Epithelial cell of prostate (primary cell): ENCODE measurements at places on chromosomes 3 and 15.

- DNase-seq = no peak
Measured at GRCh38 chr3:113534365-113534764, 2.0 kb downstream of the SIDT1 start.

DNA sequence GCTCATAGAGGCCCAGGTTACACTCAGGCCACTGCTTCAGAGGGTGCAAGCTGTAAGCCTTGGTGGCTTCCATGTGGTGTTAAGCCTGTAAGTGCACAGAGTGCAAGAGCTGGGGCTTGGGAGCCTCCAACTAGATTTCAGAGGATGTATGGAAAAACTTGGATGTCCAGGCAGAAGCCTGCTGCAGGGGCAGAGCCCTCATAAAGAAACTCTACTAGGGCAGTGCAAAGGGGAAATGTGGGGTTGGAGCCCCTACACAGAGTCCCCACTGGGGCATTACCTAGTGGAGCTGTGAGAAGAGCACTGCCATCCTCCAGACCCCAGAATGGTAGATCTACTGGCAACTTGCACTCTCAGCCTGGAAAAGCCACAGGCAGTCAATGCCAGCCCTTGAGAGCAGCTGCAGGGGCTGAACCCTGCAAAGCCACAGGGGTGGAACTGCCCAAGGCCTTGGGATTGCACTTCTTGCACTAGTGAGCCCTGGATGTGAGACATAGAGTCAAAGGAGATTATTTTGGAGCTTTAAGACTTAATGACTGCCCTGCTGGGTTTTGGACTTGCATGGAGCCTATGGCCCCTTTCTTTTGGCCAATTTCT is 14.0 kb downstream of the MITF start:
- DNase-seq = no peak

DNA sequence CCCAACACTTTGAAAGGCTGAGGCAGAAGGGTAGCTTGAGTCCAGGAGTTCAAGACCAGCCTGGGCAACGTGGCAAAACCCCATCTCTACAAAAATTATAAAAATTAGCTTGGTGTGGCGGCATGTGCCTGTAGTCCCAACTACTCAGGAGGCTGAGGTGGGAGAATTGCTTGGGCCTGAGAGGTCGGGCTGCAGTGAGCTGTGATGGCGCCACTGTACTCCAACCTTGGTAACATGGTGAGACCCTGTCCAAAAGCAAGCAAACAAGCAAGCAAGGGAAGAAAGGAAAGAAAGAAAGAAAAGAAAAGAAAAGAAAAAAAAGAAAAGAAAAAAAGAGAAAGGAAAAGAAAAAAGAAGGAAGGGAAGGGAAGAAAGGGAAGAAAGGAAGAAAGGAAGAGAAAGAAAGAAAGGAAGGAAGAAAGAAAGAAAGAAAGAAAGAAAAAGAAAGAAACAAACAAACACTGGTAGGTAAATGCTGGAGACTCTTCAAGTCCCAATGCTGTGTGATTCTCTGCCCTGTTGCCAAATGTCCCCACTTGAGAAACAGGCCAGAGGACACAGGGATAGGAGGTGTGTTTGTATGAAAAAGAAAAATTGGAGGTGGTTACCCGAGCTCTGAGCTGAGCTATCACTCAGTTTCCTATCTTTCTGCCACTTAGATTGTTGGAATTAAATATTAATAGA is 121.1 kb downstream of the RAB11A start:
- DNase-seq = no peak

DNA sequence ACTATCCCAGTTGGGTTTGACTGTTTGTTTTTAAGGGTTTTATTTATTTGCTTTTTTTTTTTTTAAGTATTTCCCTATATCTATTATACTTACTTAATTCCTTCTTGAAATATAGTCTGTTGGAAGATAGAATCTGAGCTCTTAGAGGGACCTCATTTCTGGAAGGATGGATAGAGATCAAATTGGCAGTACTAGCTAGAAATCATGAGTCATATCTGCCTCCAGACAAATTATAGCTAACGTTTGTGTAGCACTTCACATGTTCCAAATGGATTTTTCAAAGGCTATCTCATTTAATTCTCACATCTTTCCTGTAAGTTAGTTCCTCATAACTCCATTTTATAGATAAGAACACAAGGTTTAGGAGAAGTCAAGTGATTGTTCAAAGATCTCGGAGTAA is 384.7 kb downstream of the ZIC1 start:
- DNase-seq = no peak

- DNase-seq = no peak
Measured at GRCh38 chr3:66000506-66000905, 38.2 kb downstream of the MAGI1 start.
